ENCODE measurements at places on chromosomes 12 and 14.
A peak's percentile ranks its signal among the peaks of the same experiment; 100 is the strongest.

DNA sequence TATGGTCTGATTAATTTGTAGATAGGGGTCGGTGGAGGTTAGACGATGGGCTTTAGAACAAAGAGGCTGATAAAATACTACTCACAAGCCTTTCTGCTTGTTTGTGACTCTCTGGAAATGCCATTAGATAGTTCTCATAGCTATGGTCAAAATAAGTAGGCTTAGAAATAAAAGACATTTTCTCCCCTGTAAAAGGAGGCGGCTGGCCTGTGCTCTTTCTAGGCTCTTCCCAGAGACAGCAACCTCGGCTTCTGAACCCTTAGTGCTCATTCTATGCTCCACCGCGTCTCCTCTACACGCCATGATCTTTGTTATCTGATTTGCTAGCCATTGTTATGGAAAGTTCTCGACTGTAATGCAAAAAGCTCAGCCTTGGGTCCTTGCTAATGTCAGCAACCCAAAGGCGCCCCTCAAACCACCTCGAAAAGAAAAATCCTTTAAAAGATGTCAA, 64.5 kb downstream of the CRADD start:
- DNase-seq, result peak; percentile 31

DNA sequence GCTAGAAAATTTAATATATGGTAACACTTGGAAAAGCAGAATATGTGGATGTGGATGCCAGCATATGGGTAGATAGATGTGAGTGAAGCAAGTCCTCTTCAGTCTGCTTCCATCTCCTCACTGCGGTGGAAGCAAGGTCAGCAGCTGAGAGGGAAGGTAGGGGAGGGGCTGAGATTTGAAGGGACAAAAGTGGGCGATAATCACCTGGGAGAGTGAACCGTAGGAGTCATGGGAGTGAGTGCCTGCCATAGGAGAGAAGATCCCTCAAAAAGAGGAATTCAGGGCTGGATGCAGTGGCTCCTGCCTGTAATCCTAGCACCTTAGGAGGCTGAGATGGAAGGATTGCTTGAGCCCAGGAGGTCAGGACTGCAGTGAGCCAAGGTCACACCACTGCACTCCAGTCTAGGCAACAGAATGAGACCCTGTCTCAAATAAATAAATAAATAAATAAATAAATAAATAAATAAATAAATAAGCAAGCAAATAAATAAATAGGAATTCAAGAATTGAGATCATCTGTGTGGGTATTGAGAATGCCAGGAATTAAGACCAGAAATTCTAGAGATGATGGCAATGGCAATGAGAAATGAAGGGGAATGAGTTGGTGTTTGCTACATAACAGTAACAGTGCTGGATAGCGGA, 123.4 kb downstream of the BICD1 start:
- DNase-seq, result no peak

DNA sequence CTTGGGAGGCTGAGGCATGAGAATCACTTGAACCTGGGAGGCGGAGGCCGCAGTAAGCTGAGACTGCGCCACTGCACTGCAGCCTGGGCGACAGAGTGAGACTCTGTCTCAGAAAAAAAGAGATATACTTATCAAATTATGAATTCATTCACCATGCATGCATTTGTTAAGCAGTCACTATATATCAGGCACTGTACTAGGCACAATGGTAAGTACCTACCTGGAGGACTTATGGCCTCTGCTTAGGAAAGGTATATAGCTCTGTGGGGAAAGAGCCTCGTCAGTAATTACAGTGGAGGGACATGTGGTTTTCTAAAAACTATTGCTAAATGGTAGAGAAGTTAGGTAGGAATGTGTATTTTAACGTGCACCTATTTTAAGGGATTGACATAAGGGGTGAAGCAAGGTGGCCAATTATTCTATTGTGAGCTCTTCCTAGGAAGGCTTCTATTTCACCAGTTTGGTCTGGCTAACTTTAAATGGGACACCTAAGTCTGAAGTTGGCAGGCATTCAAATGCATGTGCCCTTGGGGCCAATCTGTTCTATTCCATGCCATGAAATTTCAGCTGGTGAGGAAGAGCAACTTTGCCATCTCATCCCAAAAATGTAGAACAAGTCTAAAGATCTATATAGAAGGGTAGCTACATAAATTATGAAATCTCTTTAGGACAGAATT, 15.0 kb downstream of the TCP11L2 start:
- no peak for DNase-seq

DNA sequence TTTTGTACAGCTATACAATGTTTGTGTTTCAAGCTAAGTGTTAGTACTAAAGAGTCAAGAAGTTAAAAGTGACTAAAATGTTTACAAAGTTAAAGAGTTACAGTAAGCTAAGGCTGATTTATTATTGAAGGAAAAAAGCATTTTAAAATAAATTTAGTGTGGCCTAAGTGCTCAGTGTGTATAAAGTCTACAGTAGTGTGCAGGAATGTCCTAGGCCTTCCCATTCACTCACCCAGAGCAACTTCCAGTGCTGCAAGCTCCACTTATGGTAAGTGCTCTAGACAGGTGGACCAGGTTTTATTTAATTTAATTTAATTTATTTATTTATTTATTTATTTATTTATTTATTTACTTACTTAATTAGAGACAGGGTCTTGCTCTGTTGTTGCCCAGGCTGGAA, 19.6 kb downstream of the DLK1 start:
- DNase-seq, result no peak

GRCh38 chr14:78933948-78934524, 763.9 kb downstream of the NRXN3 start:
- peak; percentile 26 for DNase-seq

DNA sequence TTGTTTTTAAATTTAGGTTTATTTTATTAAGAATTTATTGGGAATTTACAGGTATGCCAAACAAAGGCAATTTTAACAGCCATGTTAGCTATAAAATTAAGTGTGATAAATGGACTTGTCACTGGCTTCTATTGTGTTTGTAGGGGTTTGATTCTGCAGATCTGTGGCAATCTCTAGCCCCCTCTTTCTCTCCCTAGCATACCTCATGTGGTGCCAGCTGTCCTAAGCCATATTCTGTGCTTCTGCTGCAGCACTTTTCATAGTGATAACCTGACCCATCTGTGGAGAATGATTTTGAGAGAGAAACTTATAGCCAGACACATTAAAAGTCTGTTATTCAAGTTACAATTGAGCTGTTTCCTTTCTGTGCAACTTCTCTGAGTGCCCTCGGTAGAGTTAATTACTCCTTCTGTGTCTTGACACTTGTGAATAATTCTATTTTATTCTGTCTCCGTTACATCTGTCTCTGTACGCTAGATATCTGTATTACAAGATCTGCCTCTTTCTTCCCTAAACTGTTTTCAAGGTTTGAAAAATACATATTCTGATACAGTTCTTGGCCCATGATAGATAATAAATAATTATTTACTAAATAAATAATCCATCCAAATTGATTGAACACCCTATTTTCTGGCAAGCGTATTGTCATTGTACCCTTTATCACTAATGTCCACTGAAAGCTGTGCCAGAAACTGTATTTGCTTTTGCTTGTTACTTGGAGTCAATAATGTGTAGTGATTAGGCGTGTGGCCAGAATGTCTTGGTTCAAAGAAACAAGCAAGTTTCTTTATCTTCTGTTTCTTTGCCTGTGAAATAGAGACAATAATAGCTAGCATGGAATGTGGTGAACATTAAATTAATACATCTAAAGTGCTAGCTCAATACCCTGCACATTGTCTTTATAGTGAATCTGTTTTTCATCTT, 40.0 kb downstream of the FRS2 start:
- DNase-seq, result no peak

DNA sequence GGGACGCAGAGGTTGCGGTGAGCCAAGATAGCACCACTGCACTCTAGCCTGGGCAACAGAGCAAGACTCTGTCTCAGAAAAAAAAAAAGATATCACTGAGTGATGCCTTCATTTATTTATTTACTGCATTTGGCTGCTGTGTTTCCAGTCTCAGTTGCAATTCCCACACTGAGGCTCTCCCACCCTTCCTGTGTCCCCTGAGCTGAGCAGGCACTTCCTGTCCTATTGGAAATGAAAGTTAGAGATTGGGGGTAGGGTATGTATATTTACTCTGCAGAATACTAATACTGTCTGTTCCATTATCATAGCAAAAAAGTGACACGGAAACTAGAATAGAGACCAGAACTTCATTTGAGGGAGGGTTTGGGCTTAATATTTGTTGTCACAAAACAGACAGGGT, 1.6 kb upstream of the RBMS2 start:
- DNase-seq, result no peak

- no peak for DNase-seq
These were observed 28.4 kb upstream of the GPR132 start for GRCh38 chr14:105093431-105094192.

DNA sequence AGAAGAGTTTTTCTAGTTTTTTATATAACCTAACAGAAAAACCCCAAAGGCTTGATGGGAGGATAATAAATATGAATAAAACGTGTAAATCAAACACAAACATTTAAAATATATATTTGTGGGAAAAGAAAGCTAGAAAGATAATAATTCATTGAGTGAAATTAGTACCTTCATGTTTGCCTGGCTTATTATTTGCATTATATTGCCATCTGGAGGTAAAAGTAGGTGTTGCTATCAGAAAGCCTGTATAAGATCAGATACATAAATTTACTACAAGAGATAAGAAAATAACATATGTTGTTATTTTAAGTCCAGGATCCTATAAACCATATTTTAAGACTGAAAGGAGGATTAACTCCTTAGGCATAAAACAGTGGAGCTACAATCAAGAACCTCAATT, 77.7 kb downstream of the NTS start:
- no peak for DNase-seq

- DNase-seq, result peak; percentile 13
These were observed 170.3 kb upstream of the LMNTD1 start for GRCh38 chr12:25723336-25723735.

DNA sequence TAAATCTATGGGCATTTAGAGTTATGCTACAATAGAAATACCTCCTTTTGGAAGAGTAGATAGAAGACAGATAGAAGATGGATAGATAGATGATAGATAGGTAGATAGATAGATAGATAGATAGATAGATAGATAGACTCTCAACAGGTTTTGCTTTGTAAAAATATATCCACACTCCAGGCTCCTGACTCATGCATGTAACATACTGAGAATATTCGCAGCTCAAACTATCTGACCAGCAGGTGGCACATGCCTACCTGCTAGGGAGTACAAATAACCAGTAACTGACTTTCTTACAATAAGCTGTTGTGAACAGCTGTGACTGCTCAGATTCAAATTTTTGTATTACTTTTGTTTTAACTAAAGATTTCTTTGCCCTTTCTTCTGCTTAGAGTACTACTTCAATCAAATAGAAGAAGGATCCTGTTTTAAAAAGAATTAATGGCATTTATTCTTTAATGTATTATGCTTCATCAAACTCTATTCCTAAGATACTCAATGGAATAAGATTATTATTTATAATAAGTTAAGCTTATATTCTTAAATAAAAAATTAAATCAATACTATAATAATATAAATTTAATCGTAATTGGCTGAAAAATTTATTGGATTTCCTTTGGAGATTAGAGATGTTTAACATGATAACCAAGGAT, 15.8 kb upstream of the CPNE8 start:
- no peak for DNase-seq

- DNase-seq, result no peak
These were observed 18.5 kb upstream of the MARK3 start for GRCh38 chr14:103366741-103367140.
